ENCODE measurements at places on chromosomes 5 and 9. TPM values are rescaled to one million over a fixed set of nuclear protein-coding genes. Genes with fewer than 3 reads are reported as not detected.

C7 gene
- total RNA-seq, result not detected

MLANA gene
- not detected for total RNA-seq

- H3K4me3 ChIP-seq, result no peak overlapping the region
- H3K36me3 ChIP-seq, result no peaks in the 10 kb centered on the region
- no peaks in the 10 kb centered on the region for H3K27me3 ChIP-seq
- H3K4me1 ChIP-seq, result no peaks in the 10 kb centered on the region
- no peak for DNase-seq
These were observed 116.4 kb downstream of the GADD45G start for GRCh38 chr9:89721176-89721700.

- no peaks in the 10 kb centered on the region for H3K36me3 ChIP-seq
- H3K27me3 ChIP-seq, result no peaks in the 10 kb centered on the region
- DNase-seq, result no peak
These were observed 160.1 kb upstream of the TAS2R1 start for GRCh38 chr5:9790276-9790675.

DNA sequence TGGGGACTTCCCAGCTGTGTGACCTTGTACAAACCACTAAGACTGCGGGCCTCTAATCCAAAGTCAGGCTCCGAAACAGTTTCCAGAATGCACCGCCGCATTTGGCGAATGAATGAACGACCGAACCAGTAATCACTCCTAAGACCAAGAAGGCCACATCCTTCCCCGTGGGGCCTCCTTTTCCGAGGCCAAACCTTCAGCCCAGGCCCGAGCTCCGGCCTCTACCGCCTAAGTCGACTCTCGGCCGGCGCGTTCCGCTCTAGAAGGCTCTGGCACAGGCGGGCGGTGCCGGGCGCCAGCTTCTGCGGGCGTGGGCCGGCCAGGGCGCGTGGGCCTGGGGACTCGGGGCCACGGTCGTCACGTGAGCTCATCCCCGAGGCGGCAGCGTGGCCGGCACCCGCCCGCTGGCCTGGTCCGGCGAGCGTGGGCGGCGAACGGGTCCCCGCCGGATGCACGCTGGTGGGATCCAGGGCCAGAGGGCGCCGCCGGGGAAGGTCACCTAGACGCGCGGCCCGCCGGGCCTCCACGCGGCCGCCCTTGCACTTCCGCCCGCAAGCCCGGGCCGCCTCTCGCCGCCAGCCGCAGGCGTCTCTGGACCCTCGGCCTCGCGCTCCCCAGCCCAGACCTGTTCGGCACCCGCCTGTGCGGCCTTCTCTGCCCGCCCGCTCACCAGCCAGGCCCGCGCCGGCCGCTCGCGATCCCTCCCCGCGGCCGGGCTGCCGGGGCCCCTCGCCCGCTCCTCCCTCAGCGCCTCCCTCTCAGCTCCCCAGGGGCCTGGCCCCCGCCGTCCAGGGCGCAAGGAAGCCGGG, 754 bp downstream of the VDAC1 start:
- DNase-seq, result no peak
- H3K27ac ChIP-seq, result peak overlapping the region; percentile 91
- no peaks in the 10 kb centered on the region for H3K27me3 ChIP-seq
- peaks cover 8% of the 10 kb centered on the region for H3K36me3 ChIP-seq

Measured in CD4-positive, alpha-beta T cell (primary cell).